ENCODE measurements at places on chromosomes 12 and 14. TPM values are rescaled to one million over a fixed set of nuclear protein-coding genes. Genes with fewer than 3 reads are reported as not detected.

- peak; percentile 86 for DNase-seq
Observed at GRCh38 chr12:48995086-48995879, 3.9 kb downstream of the DDN start.

DNA sequence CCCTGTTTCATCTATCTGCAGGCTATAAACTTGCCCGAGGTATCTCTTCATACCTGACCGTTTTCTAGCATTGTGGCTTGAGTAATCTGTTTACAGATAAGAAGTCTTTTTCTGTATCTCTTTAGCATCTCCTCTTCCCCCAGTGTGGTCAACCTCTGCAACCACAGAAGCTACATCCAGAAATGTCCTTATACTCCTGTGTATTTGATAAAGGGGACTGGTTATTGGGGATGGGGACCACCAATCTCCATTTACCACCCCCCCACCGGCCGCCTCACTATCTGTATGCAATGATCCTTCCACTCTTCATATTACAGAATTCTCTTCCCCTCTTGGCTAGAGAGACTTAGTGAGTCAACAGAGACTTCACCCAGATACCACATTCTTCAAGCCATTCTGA is 3.4 kb upstream of the RPAP3 start:
- DNase-seq = no peak

DNA sequence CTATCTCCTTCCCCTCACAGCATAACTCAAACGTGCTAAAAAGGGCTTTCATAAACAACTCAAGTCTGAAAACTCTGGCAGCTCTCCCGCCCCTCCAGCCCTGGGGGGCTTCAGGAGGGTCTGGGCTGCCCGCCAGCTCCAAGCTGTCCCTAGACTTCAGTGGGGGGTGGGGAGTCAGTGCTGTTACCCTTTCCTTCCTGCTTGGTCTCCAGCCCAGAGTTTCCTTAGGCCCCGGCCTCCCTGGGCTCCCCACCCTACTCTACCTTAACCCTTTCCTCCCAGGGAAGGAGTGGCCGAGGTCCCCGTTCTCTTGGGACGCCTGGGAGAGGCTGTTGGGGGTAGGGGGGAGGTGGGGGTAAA is 530 bp upstream of the NYNRIN start:
- no peak for DNase-seq

DNA sequence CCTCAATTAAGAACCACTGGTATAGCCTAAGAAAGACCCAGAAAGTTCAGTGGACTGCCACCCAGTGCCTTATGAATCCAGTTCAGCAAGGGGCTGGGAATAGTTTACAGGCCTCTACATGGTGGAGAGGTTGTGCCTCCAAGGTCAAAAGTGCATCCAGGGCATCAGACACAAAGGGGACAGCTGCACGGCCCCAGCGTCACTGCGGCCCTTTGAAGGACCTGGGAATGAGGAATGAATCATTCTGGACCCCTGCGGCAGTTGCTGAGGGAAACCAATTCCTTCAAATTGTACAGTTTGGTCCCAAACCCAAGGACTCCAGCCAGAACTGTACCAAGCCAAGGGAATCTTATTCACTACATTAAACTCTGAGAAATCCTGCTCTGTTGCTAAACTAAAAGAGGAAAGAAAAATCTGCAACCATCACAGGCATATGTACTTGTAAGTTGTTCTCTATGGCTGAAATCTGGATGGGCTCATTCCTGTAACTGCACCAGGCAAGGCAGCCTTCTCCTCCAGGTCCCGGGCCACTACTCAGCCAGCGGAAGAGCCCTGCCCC is 10.9 kb upstream of the NGB start:
- no peak for DNase-seq

Gene ANO4
- total RNA-seq = not detected

GRCh38 chr14:92143962-92144361 is 22.2 kb downstream of the CPSF2 start:
- no peak for DNase-seq

DNA sequence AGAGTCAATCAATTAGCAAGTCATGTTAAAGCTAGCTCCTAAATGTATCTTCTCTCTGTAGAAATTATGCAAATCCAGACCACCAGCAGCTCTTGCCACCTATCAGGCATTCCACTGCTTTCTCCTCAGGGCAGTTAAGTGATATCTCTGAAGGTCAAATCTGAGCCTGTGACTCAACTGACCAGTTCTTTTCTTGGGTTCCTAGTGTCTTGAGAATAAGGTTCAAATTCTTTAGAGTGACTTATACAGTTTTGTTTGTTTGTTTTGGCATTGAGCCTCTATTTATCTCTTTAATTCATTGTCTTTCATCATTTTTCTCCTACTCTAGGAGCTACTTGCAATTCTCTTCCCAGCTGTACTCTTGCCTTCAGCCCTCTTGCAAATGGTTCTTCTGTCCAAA is 2.5 kb upstream of the LRIG3 start:
- DNase-seq = no peak

Gene STON2
- total RNA-seq = 96.2 TPM

Gene SLC25A47
- not detected for total RNA-seq

Gene GON7
- 7.4 TPM for total RNA-seq

Gene PPP1R36
- not detected for total RNA-seq

DNA sequence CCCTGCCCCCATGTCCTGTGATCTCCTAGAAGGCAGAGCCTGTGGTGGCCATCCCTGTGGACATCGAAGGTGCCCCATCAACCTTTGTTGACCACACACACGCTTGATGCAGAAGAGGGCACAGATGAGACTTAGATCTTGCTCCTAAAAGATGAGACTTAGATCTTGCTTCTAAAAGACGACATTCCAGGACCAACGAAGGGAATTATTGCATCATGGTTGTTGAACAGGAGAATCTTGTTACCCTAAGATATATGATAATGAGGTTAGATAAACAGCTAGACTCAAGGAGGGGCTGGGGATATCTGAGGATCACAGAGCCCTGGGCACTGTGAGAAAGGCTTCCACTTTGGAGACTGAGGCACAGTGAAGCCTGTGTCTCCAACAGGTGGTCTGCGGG is 91.1 kb upstream of the WSCD2 start:
- no peak for DNase-seq

Gene ERP27
- total RNA-seq = 0.17 TPM

Gene KRT5
- total RNA-seq = not detected

Gene LAG3
- not detected for total RNA-seq

DNA sequence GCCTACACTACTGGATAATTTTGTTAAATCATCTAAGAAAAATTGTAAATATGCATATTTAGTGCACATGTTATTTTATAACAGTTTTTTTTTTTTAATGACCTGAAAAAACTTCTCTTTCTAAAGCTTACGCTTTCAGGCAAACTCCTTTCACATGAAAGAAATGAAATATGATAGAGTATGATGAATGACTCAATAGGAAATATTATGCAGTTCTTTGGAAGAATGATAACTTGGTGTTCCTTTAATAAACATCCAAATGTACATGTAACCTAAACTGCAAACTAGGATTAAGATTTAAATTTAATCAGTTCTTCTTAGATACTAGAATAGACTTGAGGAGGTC is 136.6 kb downstream of the FGD4 start:
- DNase-seq = no peak

DNA sequence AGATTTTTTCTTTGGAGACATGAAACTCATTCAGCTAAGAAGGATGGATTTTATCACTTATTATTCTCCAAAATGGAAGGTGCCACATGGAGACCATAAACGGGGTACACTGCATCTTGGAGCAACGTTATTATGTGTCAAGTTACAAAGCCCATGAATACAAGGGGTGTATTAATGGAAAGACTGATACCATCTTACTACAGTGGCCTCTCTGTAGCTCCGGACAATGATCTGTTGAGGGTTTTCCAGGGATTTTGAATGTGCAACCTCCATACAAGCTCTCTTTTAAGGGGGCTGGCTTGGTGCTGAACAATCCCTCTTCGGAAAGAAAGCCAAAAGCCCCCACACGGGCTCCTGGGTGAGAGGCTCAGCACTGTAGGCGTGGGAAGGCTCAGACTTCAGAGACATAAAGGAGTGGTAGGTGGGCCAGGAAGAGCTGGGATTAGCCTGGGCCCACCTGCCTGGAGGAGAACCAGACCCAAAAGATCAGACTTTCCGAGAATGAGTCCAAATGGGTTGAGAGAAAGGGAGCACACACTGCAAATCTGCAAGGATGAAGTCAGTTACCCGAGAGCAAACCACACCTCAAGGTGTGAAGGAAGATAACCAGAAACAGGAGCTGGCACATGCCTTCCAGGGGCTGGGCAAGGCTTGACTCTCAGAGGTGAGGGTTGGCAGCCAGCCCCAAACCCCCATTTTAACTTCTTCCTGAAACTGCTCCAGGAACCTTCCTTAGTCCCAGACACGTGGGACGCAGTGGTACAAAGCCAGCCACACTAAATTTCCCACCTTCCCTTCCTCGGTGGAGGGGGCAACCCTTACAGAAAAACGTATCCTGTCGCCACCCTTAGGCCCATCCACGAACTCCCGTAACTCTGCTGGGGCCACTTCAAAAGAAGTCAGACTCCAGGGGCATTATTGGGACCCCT is 1.5 kb downstream of the VPS37B start:
- no peak for DNase-seq

GRCh38 chr12:44654646-44655639 is 221.2 kb downstream of the NELL2 start:
- DNase-seq = no peak

- DNase-seq = no peak
Observed at GRCh38 chr14:103533137-103533998, 4.4 kb downstream of the TRMT61A start.

Gene BCL11B
- total RNA-seq = not detected
